ENCODE measurements at places on chromosomes 7 and 10. TPM values are rescaled to one million over a fixed set of nuclear protein-coding genes. Genes with fewer than 3 reads are reported as not detected.

JCAD gene
- 23.5 TPM for total RNA-seq

SNX13 gene
- 42.2 TPM for total RNA-seq

TLX1 gene
- not detected for total RNA-seq

SLC16A12 gene
- 2.0 TPM for total RNA-seq

GRCh38 chr10:58104351-58104751 lies 163.3 kb downstream of the IPMK start:
- DNase-seq = no peak
- H3K27me3 ChIP-seq = peaks cover 1% of the 10 kb centered on the region
- no peaks in the 10 kb centered on the region for H3K36me3 ChIP-seq

DNA sequence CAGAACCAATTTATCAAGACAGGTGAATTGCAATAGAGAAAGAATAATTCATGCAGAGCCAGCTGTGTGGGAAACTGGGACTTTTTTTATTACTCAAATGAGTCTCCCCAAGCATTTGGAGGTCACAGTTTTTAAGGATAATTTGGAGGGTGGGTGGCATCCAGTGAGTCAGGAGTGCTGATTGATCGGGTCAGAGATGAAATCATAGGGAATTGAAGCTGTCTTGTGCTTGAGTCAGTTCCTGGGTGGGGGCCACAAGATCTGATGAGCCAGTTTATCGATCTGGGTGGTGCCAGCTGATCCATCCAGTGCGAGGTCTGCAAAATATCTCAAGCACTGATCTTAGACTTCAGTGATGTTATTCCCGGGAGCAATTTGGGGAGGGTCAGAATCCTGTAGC lies 9.9 kb upstream of the MYO1G start:
- H3K36me3 ChIP-seq = peaks cover 16% of the 10 kb centered on the region
- H3K27ac ChIP-seq = no peak overlapping the region
- no peaks in the 10 kb centered on the region for H3K27me3 ChIP-seq
- H3K4me3 ChIP-seq = no peak overlapping the region
- no peak for DNase-seq
- peaks cover 43% of the 10 kb centered on the region for H3K4me1 ChIP-seq

DNA sequence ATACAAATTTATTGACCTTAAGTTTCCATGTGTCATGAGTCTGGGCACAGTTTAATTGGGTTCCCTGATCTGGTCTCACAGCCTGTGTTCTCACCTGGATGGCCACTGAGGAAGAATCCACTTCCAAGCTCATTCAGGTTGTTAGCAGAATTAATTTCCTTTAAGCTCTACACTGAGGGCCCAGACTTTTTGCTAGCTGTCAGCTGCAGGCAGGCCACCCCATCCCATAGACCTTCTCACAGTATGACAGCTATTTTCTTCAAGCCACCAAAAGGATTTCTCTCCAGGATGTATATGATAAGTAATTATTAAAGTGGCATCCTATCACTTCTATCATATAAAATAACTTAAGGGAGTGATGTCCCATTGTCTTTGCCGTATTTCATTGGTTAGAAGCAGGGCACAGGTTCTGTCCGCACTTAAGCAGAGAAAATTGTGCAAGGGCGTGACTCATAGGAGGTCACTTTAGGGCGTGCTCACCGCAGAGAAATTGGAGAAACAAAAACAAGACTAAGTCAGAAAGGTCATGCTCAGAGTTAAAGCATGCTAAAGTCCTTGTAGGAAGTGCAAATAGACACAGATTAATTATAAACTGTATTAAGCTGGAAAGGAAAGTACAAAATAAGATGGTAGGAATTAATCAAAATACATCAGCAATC lies 109.9 kb downstream of the AHR start:
- no peak overlapping the region for H3K4me3 ChIP-seq
- DNase-seq = no peak

- H3K4me1 ChIP-seq = no peaks in the 10 kb centered on the region
- no peak overlapping the region for H3K4me3 ChIP-seq
- no peaks in the 10 kb centered on the region for H3K36me3 ChIP-seq
- DNase-seq = no peak
These were observed 579.3 kb downstream of the SH2D4B start for GRCh38 chr10:81116990-81117389.

GRCh38 chr10:93947055-93947454 lies 46.7 kb upstream of the PLCE1 start:
- peak overlapping the region; percentile 79 for H3K27ac ChIP-seq
- no peak overlapping the region for H3K4me3 ChIP-seq
- H3K27me3 ChIP-seq = no peaks in the 10 kb centered on the region
- peaks cover 31% of the 10 kb centered on the region for H3K4me1 ChIP-seq
- H3K36me3 ChIP-seq = no peaks in the 10 kb centered on the region

DNA sequence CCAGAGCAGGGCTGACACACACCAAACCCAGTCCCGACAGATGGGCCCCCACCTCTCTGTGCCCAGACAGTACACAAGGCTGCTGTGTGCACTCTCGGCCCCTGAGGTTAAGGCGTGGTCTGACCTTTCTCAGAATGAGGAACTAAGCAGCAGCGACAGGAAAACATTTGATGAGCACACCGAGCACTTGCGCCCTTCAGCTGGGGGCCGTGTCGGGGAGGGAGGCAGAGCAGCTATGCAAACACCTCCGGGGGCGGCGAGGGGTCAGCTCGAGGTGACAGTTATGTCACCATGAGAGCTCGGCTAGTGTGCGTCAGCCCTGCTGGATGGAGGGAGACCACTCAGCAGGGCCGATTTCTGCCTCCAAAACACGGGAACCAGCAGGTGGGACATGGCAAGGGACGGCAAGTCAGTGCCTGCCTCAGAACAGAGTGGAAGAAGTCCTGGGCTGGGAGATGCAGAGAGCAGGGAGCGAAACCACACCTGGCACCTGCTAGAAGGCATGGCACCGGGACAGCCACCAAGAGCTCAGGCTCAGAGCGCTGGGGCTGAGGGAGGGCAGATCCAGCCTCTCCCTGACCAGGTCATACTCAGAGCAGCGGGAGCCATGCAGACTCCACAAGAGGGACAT lies 57.4 kb downstream of the CHST15 start:
- peaks cover 4% of the 10 kb centered on the region for H3K36me3 ChIP-seq
- peak; percentile 33 for DNase-seq
- peaks cover 20% of the 10 kb centered on the region for H3K4me1 ChIP-seq
- H3K27me3 ChIP-seq = no peaks in the 10 kb centered on the region

GRCh38 chr7:27802999-27803398 lies 63.0 kb downstream of the TAX1BP1 start:
- no peak for DNase-seq
- H3K4me3 ChIP-seq = no peak overlapping the region
- H3K4me1 ChIP-seq = peaks cover 9% of the 10 kb centered on the region
- H3K27ac ChIP-seq = no peak overlapping the region
- no peaks in the 10 kb centered on the region for H3K27me3 ChIP-seq

- DNase-seq = no peak
- no peaks in the 10 kb centered on the region for H3K4me1 ChIP-seq
- no peak overlapping the region for H3K4me3 ChIP-seq
- no peak overlapping the region for H3K27ac ChIP-seq
- no peaks in the 10 kb centered on the region for H3K27me3 ChIP-seq
These were observed 61.8 kb downstream of the LRRC17 start for GRCh38 chr7:102974366-102975236.

DNA sequence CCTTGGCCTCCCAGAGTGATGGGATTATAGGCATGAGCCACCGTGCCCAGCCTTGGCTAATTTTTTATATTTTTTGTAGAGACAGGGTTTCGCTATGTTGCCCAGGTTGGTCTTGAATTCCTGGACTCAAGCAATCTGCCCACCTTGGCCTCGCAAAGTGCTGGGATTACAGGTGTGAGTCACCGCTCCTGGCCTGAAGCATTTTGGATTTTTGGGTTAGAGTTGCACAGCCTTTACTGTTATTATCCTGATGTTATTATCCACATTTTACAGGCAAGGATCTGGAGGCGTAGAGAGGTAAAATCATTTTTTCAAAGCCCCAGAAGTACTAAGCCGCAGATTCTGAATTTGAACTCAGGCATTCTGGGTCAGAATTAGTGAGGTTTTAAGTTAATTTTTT lies 75.4 kb downstream of the TCF7L2 start:
- DNase-seq = no peak
- H3K36me3 ChIP-seq = no peaks in the 10 kb centered on the region
- H3K4me1 ChIP-seq = peaks cover 77% of the 10 kb centered on the region
- H3K27me3 ChIP-seq = no peaks in the 10 kb centered on the region
- H3K4me3 ChIP-seq = no peak overlapping the region

DNA sequence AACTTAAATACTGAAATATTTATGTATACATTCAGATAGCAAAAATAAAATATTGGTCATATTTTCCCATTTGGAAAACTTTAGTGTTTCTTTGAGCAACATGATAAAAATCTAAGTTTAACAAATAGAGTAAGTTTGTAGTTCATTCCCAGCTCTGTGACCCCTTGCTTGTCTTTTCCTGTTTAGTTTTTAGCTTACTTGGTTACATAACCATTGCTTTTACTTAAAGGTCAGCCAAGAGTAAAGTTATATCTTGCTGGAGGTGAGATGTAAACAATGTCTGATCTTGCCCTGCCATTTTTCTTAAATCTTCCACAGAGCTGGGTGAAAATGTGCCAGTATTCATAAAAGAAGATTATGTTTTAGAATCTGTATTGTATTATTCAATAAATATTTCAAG lies 46.7 kb upstream of the MDFIC start:
- peaks cover 9% of the 10 kb centered on the region for H3K4me1 ChIP-seq
- no peaks in the 10 kb centered on the region for H3K36me3 ChIP-seq
- no peaks in the 10 kb centered on the region for H3K27me3 ChIP-seq
- no peak overlapping the region for H3K4me3 ChIP-seq

GRCh38 chr10:85532773-85533172 lies 833.8 kb downstream of the GRID1 start:
- H3K4me3 ChIP-seq = no peak overlapping the region
- no peaks in the 10 kb centered on the region for H3K36me3 ChIP-seq
- DNase-seq = no peak
- H3K27ac ChIP-seq = no peak overlapping the region
- H3K27me3 ChIP-seq = no peaks in the 10 kb centered on the region
- H3K4me1 ChIP-seq = no peaks in the 10 kb centered on the region

DNA sequence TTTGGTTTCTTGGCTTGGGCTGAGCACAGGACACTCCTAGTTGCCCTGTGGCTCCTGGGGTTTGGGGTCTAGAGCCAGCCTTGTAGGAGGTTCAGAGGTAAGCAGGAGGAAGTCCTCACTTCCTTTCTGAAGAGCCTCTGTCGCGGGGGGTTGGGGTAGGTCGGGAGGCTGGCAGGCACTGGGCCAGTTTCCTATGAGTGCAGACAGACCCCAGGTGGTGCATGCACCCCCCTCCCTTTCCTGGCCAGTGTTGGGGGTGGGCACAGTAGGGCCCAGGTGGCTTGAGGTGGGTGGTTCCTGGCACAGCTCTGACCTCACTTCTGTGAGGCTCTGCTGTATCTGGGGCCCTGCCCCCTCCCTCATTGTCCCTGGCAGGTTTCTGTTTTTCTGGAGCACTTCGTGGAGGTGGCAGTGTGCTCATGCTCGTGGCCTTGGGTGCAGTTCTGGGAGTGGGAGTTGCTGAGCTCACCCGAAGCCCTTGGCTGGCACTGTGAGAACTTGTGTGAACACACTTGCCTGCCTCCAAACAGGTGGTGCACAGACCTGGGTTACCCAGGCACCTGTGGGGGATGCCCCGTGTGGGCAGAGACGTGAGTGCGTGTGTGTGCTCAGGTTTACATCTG lies 1.8 kb downstream of the PALD1 start:
- no peak for DNase-seq
- peak overlapping the region; percentile 77 for H3K4me3 ChIP-seq
- no peaks in the 10 kb centered on the region for H3K27me3 ChIP-seq
- peak overlapping the region; percentile 88 for H3K27ac ChIP-seq
- H3K4me1 ChIP-seq = peaks cover 82% of the 10 kb centered on the region

DNA sequence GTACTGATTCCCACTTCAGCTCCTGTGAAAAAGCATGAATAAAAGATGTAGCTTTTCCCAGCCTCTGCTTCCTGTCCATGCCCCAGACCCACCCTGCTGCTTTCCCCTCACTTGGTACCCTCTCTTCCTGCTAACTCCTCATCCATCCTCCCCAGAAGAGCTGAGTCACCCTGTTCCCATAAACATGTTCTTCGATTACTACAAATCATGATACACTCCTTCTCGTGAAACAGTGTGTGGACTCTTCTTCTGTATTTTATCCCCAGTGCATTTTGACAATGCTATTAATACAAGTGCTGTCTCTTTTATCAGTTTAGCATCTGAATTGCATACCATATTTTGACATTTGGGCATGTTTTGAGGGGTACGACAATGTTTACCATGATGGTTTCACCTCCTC lies 45.8 kb upstream of the SORBS1 start:
- H3K4me3 ChIP-seq = no peak overlapping the region
- no peaks in the 10 kb centered on the region for H3K27me3 ChIP-seq
- no peak overlapping the region for H3K27ac ChIP-seq
- H3K4me1 ChIP-seq = peaks cover 15% of the 10 kb centered on the region
- no peak for DNase-seq

All from left ventricle myocardium inferior (tissue), 1 donor.